ENCODE measurements at places on chromosomes 6 and 20.

- DNase-seq: no peak
These were observed 36.7 kb downstream of the MARCKS start for GRCh38 chr6:113893866-113894265.

DNA sequence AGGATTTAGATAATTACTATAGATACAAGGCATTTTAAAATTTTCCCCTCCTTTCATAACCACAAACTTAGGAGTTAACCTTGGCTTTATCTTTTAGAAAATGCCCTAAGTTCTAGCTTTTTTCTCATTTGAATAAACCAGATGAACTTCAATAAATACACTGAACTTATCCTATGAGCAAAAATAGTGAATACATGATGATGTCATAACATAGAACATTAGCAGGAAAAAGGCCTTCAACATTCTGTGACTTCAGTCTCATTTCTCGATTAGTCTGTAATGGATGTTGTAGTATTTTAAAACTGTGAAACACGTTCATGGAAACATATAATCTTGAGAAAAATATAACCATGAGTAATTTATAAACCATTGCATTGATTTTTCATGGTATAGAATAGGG is 550.7 kb downstream of the PKHD1 start:
- DNase-seq: no peak

DNA sequence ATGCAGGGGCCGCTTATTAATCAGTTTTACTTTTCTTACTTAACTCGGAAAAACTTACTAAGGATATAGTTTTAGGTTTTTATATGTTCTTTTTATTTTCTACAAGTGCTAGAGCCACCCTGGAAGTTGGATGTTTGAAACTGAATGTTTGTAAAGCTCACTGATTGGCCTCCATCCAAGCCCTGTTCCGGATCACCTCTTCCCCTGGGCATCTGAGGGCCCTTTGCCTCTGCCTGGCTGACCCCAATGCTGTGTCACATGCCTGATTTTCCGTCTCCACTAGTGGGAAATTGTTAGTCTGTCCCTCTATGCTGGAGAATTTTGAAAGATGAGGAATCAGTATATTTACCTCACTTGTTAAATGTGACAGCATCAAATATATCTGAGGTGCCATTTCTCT is 79.3 kb downstream of the SLC35F1 start:
- no peak for DNase-seq

DNA sequence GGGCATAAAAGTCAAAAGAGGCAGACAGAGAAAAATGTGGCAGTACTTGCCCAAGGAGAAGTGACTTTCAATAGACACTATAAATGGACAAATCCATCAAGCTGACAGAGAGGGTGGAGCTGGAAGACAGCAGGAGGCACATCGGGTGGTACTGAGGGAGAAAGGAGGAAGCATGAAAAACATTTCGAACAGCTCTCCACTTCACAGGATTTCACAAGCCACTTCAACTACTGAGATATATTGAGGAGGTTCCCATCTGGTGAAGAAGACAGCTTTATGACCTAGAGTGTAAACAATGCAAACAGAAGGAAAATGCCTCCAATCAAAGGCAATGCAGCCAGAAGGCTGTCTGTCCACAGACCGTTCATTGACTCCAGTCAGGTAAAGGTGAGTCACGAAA is 259.4 kb upstream of the ECI2 start:
- DNase-seq: no peak

DNA sequence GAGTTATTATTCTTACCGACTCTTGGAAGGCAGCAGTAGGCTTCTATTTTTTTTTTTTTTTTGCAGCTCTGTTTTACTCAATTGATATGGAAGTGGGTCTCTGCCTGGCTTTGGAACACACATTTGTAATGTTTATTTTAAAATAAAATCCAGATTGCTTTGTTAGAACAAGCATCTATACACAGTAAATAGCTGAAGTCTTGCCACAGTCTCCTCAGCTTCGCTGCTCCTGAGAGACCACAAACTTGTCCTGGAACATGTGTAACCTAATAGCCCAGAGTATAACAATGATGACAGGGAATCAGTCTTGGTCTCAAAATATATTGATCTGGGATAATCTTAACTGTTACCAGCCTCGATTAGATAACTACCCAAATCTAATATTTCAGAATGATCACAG is 299.8 kb upstream of the NOX3 start:
- DNase-seq: no peak

DNA sequence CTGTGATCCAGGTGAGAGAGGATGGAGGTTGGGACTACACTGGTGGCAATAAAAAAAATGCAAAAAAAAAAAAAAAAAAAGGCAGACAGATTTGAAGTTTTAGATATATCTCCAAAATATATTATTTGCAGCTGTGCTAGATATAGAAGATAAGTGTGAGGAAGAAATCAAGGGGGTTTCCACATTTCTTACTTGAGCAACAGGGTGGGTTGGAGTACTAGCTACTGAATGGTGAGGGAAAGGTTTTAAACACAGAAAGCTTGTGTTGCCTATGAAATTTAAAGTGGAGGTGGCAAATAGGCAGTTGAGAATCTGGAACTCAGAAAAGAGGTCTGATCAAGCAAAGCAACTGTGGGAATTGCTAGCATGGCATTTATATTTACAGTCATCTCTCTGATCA is 59.9 kb upstream of the GNRH2 start:
- no peak for DNase-seq

DNA sequence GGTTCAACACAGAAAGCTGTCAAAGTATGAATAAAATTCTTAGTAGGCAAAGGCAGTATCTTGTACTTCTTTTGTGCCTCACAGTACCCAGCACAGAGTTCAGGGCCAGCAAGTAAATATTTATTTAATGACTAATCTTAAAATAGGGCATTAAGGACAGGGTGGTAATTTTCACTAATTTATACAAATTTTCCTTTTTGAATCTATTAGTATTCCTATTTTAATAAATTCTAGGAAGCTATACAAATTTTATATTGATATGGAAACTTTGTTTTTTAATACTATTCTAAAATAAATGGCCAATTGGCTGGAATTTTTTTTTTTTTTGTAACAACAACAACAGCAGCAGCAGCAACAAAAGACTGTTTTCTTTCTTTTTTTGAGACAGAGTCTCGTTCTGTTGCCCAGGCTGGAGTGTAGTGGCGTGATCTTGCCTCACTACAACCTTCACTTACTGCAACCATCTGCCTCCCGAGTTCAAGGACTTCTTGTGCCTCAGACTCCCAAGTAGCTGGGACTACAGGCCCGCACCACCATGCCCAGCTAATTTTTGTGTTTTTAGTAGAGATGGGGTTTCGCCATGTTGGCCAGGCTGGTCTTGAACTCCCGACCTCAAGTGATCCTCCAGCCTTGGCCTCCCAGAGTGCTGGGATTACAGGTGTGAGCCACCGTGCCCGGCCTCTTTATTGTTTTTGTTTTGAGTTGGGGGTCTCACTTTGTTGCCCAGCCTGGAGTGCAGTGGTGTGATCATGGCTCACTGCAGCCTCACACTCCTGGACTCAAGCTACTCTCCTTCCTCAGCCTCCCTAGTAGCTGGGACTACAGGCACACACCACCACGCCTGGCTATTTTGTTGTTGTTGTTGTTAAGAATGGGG is 85.2 kb downstream of the FKBP5 start:
- no peak for DNase-seq

DNA sequence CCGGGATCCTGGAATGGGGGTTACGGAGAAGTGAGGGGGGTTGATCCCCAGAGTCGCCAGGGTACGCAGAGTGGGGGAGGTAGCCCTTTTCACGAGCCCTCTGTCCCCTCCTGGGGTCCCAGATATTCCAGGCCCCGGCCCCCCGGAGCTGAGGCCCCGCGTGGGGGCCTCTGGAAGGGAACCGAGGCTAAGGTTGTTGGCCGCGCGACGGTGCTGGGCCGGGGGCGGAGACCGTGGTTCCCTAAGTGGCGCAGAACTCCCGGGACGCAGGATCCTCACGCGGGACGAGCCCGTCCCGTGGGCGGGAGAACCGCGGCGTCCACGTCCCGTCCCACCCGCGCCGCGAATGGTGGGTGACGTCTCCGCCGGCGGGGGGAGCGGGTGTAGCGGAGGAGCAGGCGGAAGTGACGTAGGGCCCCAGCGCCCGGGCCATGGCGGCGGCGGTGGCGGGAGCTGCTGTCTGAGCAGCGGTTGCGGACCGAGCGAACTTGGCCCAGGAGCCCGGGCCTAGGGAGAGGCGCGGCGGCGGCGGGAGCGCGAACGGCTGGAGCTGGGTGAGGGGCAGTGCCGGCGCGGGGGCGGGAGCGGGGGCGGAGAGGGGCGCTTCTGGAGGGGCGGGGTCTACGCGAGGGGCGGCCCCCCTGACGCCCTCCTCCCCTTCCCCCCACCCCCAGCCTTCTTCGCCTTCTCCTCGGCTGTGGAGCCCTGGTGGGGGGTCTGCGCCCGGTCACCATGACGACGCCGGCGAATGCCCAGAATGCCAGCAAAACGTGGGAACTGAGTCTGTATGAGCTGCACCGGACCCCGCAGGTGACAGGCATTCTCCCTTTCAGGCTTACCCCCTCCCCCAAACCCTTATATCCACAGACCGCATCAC is at the start of gene RING1:
Gene RING1 (plus strand): TSS at position 410 of the 877 bp plus-strand sequence. CDS start 323 bp downstream, at position 733.
- peak; percentile 85 for DNase-seq

- peak; percentile 65 for DNase-seq
These were observed 11.7 kb downstream of the OSER1 start for GRCh38 chr20:44198872-44199271.

GRCh38 chr6:158715330-158716311 is 65.8 kb downstream of the SYTL3 start:
- DNase-seq: no peak

DNA sequence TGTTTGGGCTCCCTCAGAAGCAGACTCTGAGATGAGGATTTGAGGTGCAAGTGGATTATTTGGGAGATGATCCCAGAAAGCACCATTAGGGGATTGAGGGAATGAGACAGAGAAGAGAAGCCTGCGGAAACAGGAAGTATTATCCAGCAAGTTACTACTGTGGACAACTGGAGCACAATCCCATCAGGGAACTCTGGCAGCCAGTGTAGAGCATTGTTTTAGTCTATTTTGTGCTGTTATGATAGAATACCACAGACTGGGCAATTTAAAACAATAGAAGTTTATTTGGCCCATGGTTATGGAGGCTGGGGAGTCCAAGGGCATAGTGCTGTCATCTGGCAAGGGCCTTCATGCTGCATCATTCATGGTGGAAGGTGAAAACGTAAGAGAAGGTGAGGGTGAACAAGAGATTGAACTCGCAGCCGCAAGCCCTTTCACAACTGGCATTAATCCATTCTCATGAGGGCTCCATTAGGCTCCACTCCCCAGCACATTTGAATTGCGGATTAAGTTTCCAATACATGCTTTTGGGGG is 43.5 kb upstream of the SLC9A8 start:
- DNase-seq: no peak

DNA sequence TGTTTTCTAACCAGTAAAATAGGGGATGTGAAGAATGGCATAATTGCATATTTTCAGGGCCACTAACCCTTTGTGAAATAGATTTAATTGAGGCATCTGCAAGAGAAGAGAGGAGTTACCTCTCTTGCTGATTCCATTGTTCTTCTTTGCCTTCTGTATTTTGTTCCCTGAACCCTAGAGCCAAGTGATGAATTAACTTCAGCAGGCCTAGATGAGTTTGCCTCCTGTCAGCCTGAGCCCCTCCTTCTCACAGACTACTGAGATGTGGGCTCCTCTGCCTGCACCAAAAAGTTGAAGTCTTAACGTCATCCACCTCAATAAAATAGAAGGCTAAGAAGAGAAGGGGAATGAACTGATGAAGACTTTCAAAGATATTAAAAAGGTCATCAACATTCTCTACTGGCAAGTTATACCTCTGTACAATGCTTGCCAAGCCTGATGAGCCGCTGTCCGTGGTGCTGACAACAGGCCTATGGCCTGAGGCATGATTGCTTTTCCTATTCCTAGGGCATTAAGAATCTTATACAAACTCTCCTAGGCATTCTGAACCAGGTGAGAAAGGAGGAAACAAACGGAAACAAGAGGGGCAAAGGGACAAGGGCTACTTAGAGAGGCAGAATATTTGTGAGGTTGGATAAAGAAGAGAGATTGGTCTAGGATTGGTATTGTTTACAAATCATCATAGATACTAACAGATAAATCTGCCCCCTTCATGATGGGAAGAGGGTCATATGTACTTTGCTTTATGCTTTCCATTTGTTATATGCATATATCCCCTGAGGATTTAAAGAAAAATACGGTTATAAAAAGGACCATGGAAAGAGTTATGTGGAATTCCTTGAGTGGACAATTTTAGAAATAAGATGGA is 46.8 kb downstream of the CD24 start:
- no peak for DNase-seq

Measured in T-helper 2 cell treated with Interferon-gamma antibody and Interleukin-4, amounts not matched to agents 5 μg/mL and 100 μg/mL, for 36 hours (primary cell).